Activated T-cell treated with anti-CD3 and anti-CD28 coated beads, Interleukin-2, amount 50 U/mL, for 72 hours (primary cell): ENCODE measurements at places on chromosomes 5 and 9. TPM values are rescaled to one million over a fixed set of nuclear protein-coding genes. Genes with fewer than 3 reads are reported as not detected.

- no peak for DNase-seq
These were observed 102.7 kb downstream of the UGCG start for GRCh38 chr9:111999319-111999718.

- DNase-seq: no peak
These were observed 144.1 kb downstream of the CCDC171 start for GRCh38 chr9:15696979-15697378.

GRCh38 chr9:12276505-12276904 lies 416.7 kb upstream of the TYRP1 start:
- DNase-seq: no peak

DNA sequence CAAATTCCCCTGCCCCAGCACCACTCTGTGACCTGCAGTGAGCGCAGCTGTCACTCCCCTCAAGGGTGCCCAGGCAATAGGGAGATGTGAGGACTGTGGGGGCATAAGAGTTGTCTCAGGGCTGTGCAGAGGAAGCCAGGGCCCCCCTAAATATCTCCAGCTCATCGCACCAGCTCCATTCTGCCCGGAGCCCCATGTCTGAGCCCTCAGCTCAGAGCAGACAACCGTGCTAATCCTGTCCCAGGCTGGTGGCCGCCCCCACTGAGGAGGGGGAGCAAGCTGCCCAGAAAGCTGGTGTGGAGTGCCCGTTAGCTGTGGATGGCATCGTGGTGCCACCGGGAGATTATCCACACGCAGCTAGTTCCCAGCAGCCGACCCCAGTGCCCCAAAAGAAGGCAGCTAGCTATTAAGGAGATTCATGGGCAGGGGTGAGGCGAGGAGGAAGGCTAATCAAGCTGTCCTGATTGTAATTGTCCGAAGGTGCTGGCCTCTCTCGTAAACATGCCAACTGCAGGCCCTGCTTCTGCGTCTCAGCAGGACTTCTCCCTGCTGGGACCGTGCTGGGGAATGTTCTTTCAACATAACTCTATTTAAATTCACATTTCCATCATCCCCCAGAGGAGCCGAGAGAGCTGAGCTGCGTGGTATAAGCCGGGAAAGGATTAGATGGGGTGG lies 17.0 kb upstream of the FIBCD1 start:
- DNase-seq: no peak

- DNase-seq: no peak
These were observed 276.9 kb downstream of the PRELID2 start for GRCh38 chr5:145558288-145558687.

GRCh38 chr5:60833520-60833919 lies 10.5 kb downstream of the ELOVL7 start:
- DNase-seq: no peak

DNA sequence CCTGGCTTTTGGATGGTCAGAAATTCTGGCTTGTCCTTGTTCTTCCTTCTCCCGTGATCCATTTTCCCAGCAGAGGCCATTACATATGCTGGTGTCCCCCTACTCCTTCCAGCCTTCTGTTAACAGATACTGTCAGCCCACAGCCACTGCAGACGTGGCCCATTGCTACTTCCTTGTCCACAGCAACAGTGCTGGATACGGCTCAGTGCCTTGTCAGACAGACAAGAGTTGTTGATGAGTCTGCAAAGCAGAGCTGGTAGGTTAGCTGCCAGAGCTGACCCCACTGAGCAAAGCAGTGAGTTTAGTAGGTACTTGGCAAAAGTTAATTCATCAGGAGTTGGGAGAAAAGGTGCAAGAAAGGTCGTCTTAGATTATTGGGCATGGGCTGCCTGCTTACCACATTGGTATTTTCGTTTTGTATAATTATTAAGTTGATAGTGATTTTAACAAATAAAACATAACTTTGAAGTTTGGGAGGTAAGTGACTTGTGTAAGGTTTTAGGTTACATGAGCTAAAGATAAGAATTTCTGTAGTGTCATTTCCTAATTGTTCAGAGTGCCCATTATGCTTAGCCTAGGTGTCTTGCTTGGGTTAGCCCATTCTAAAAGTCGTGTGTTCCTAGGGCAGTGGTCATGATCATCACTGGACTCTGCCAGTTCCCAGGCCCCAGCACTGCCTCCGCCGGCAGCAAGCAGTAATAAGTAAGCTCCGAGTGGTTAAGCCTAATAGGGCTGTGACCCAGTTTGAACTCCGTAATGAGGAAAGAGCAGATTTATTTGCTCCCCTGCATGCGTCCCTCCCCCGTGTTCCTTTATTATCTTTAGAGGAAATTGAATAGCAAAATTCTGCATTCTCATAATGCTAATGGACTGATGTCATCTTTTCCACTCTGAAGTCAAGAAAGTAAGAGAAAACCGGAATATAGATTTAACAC lies 292.0 kb downstream of the FANCC start:
- DNase-seq: no peak

GRCh38 chr9:6051511-6051950 lies 36.1 kb upstream of the RANBP6 start:
- no peak for DNase-seq

GRCh38 chr5:53071738-53072137 lies 37.8 kb downstream of the MOCS2 start:
- DNase-seq: no peak

GRIN1 gene
- 1.2 TPM for total RNA-seq

SH3PXD2B gene
- 1.3 TPM for total RNA-seq

DNA sequence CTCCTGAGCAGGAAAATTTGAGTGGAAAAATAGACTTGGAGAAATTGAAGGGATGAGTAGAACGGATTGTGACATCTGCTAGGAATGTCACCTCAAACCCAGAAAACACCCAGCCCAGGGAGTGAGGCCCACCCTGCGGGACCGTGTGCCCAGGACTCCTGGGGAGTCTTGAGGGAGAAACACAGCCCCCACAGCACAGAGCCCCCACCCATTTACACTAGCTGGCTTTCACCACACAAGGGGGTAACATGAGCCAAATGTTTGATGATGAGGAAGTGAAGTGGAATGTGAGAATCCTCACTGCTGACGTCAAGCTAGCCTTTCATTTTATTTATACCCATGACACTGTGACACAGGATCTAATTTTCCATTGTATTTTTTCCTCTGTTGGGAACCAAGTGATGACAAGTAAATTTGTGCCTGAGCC lies 42.8 kb upstream of the PDE8B start:
- DNase-seq: no peak

AK8 gene
- 0.24 TPM for total RNA-seq

DNA sequence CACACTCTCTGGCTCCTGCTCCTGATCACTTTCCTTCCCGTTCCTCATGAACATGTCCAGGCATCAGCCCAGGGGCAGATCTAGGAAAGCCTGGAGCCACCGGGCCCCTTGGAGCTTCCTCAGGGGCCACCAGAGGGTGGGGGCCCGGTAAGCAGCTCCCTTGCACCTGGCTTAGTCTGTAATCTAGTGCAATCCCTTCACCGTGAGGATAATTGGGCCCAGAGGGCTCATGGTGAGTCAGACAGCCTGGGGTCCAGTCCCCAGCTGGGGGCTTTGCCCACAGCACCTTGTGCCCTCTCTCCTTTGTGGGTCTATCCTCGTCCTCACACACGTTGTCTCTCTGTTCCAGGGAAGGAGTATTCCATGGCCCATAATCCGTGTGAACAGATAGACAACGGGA lies 10.4 kb upstream of the ALDH1B1 start:
- no peak for DNase-seq

DNA sequence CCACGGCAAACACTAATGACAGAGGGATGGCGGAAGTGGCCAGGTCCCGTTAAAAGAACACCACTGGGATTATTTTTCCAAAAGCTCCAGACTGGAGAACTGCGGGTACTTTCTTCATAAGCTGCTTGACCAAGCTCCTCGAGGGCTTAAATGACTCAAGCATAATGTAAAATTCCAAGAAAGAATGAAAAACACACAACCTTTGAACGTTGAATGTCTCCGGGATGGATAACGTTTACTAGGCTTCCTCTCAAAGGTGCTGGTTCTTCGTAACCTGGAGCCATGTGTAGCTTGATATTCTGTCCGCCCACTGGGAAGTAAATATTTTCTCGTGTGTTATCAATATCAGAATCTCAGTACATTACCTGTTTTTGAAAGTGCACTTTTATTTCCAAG lies 67.6 kb downstream of the EPB41L4B start:
- DNase-seq: no peak

LAMC3 gene
- 0.65 TPM for total RNA-seq

- no peak for DNase-seq
These were observed 255.8 kb downstream of the PRELID2 start for GRCh38 chr5:145579301-145579700.

- no peak for DNase-seq
These were observed 17.2 kb upstream of the PAM start for GRCh38 chr5:102737805-102738469.

DNA sequence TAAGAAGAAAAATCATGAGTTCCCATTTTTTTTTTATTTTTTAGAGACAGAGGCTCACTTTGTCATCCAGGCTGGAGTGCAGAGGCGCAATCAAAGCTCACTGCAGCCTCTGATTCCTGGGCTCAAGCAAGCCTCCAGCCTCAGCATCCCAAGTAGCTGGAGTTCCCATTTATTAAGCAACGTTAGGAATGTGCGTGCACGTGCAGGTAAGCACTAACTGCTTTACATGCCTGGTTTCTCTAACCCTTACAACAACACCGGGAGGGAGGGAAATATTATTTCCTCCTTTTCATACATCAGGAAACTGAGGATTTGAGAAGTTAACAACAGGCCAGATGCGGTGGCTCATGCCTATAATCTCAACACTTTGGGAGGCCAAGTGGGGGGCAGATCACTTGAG lies 16.3 kb upstream of the CDC23 start:
- DNase-seq: no peak

DNA sequence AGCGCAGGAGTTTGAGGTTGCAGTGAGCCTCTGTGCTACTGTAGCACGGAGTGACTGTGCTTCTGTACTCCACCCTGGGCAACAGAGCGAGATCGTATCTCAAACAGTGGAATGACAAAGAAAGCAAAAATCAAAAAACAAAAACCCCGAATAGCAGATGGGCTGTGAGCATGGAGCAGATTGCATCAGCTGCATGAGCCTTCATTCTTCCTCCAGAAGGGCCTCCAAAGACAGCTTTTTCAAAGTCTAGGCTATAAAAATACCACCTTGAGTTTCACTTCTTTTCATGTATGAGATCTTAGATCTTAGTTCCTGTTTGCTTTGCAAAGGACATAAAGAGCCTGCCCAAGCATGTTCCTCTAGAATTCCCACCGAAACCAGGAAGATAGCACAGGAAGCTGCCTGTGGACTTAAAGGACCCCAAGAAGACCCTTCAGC lies 15.0 kb upstream of the HSPB3 start:
- peak; percentile 3 for DNase-seq

DNA sequence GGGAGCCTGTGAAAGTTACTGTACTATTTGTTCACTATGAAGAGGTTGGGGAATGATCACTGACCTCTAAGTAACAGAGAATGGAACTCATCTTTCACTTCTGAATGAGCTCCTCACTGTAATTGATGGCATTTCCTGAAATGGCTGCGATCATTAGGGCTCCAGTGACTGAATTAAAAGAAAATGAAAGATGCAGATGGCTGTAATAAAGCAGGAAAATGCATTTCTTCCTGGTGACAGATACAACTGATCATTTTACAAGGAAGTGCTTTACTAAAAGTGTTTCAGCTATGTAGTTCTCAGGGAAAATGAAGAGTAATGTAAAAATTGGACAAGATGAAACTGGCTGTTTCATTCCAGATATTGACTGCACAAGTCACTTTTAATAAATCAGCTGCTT lies 1200.6 kb upstream of the NUDT12 start:
- no peak for DNase-seq

DNA sequence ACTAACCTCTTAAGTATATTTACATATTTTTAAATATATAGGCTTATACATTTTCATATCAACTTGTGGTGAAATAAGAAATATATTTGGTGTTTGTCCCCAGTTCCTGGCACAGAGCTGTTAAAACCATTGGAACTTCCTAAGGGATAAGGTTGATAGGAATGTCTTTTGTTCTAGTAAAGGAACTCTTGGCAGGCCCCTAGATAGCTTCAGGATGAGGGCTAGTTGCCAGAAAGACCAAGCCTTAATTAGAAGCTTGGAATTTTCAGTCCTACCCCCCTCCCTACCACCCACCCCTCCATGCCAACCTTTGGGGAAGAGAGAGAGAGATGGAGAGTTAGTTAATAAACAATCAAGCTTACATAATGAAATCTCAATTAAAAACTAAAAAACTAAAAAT lies 638.6 kb upstream of the ACO1 start:
- no peak for DNase-seq

PCDHB15 gene
- not detected for total RNA-seq

DBH gene
- total RNA-seq: not detected

GDA gene
- total RNA-seq: not detected

- peak; percentile 63 for DNase-seq
These were observed 724 bp upstream of the LYSMD3 start for GRCh38 chr5:90529939-90530677.

BAAT gene
- total RNA-seq: 0.19 TPM

DNA sequence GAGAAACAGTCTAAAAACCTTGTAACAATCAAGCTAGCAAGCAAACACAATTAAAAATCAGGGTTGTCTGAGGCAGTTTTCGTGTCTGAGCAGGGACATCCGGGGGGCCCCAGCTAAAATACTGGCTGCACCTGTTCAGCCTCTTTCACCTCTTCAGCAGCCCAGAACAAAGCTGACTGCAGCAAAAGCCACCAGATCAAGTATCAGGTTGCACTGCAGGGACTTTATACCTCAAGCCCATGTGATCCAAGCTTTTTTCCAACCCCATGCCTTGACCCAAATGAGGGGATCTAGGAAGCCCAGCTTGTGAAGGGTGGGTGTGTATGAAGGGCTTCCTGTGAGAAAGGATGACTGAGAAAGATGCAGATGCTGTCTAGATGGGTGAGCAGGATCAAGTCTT lies 133.4 kb downstream of the SEMA6A start:
- DNase-seq: no peak
